Left lung (tissue), 14 donors: ENCODE measurements at places on chromosomes 7 and 10. TPM values are rescaled to one million over a fixed set of nuclear protein-coding genes. Genes with fewer than 3 reads are reported as not detected.

GRCh38 chr7:66741710-66742049 is 1.1 kb downstream of the RABGEF1 start:
- no peak for DNase-seq

DNA sequence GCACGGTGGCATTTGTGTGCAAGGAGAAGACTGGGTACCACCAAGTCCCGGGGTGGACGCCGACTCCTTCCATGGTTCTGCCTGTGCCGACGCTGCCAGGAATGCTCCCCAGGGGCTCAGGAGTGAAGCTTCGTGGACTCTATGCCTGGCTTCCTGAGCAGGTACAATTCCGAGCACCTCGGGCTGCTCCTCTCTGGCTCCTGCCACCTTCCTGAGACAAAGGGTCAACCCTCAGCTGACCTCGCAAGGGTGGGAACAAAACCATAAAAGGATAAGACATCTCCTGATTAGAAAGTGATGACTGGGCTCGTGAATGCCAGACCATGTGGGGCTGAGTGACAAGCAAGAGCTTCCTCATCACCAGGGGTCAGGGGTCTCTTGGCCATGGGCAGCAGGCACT is 31.8 kb downstream of the CALML3 start:
- no peak for DNase-seq

- DNase-seq = no peak
Measured at GRCh38 chr7:99447943-99448342, 9.2 kb downstream of the CPSF4 start.

GRCh38 chr7:44973610-44974401 is 5.0 kb downstream of the MYO1G start:
- DNase-seq = peak; percentile 75

- no peak for DNase-seq
Measured at GRCh38 chr7:43884209-43884608, 14.9 kb upstream of the MRPS24 start.

GRCh38 chr10:90394311-90394710 is 463.5 kb downstream of the HTR7 start:
- DNase-seq = no peak

DNA sequence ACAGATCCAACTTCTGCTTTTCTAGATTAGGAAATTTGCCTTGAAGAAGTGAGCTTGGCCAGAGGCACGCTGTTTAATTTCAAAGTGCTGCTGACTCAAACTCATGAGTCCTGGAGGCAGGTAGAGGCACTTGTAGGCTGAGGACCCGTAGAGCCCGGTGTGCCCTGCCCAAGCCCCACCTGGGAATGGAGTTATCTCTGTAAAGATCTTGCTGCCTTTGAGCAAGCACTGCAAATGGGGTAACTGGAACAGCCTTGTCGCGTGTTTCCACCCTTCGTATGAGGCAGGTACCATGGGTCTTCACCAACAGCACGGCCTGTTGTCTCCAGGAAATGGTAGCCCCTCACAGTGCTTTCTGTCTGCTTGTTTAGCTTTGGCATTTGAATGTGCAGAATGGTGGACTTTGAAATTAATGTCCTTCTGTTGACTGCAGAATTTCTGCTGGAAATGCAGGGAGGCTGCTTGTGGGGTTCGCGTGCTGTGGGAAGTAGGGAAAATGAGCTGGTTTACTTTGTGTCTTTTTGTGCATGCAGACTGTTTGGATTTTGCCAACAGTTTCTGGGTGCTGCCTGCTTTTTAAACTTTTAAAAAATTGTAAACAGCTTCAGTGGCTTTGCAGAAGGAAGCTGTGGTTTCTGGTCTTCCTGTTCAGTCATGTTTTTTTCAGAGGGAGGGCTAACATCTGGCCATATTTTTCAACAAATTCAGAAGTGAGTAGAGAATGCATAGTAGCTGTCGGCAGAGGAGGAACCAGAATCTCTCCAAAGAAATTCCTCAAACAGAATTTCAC is 27.2 kb downstream of the CCM2 start:
- DNase-seq = no peak

DNA sequence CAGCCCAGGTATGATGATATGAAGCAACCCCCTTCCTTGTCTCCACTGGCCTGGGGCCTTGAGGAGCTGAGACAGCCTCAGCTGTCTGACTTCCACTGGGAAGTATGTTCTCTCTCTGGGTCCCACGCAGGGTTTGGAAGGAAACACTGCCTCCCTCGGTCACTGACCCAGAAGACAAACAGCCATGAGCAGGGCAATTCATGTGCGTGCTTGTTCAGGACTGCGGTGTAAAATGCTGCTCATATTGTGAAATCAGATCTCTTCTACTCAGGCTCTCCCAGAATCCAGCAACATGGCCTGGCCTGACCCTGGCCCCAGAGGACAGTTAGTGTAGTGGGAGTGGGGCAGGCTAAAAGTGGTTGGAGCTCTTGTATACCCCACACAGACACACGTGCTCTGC is 2.8 kb downstream of the CLCN1 start:
- no peak for DNase-seq

GRCh38 chr7:1899196-1899595 is 229.1 kb downstream of the ELFN1 start:
- peak; percentile 79 for DNase-seq

GRCh38 chr7:117381362-117381761 is 45.9 kb downstream of the ASZ1 start:
- DNase-seq = no peak

DNA sequence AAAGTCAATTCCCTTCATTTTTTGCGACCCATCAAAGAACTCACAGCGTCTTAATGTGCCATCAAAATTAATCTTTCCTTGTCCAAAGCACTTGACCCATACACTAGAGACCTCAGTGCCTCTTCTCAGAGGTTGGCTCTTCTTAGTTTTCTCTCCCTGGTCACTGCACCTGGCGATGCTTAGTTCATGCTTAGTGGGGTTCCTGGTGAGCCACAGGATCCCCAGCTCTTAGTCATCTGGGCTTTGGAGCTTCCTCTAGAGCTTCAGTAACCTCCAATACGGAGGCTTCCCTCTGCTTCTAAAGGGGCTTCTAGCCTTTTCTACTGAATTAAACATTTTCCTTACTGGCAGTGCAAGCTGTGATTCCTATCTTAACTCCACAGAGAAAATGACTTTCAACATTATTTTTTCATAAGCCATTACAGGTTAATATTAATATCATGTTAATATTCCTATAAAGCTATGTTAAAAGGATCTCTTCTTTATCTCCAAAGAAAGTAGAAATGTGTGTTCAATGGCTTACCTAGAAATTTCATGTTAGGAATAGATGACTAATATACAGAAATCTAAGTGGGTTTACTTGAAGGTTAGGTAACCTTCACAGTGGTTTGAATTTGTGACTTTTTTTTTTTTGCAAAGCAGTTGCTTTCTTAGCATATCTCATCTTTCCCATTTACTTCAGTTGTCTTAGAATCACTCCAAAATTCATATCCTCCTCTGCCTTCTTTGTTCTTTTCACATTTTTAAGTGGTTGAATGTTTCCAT is 295.2 kb downstream of the CAMK1D start:
- DNase-seq = no peak

- DNase-seq = no peak
Measured at GRCh38 chr10:24579448-24579847, 144.2 kb downstream of the ARHGAP21 start.

DNA sequence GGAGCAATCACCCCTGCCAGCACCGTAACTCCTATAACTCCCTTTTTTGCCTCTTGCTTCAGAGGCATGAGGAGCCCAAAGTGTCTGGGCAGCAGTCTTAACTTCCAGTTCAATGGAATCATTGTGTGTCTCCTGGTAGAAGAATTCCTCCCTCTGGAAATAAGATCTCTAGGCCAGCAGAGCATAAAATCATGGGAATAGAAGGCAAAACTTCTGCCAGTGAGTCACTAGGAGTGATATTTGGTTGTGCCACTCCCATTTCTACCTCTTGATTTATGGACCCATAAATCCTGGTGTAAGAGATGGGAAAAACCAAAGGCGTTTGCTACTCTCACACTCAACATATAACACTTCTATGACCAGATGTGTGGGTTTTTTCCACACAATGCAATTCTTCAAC is 104.9 kb upstream of the FAM180A start:
- no peak for DNase-seq

TMEM176B gene
- 6.5 TPM for polyA plus RNA-seq

PAX2 gene
- polyA plus RNA-seq = 0.47 TPM

COL13A1 gene
- 68.5 TPM for polyA plus RNA-seq

GPR15LG gene
- polyA plus RNA-seq = not detected

TBC1D12 gene
- polyA plus RNA-seq = 21.7 TPM

ZNF12 gene
- 35.3 TPM for polyA plus RNA-seq

TDRD1 gene
- 0.24 TPM for polyA plus RNA-seq

SPOCK2 gene
- 9.9 TPM for polyA plus RNA-seq

GSAP gene
- 48.7 TPM for polyA plus RNA-seq
